ENCODE measurements at places on chromosomes 13 and 19.

DNA sequence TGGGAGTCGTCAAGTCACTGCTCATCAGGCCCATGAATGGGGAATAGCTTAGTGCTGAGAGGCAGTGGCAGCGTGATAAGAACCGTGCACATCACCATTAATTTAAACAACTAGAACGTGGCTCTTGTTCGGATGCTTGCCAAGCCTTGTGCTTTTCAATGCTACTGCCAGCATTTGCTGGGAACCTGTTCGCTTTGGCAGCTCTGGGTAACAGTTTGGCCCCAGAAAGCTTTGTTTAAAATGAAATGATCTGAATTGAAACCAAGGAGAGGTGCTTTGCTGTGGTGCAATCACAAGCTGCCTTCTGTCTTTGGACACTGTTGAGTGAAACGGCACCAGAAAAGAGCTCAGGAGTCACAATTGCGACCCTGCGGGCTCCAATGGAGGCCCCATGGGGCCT is 53.5 kb upstream of the OLFM4 start:
- DNase-seq: no peak

DNA sequence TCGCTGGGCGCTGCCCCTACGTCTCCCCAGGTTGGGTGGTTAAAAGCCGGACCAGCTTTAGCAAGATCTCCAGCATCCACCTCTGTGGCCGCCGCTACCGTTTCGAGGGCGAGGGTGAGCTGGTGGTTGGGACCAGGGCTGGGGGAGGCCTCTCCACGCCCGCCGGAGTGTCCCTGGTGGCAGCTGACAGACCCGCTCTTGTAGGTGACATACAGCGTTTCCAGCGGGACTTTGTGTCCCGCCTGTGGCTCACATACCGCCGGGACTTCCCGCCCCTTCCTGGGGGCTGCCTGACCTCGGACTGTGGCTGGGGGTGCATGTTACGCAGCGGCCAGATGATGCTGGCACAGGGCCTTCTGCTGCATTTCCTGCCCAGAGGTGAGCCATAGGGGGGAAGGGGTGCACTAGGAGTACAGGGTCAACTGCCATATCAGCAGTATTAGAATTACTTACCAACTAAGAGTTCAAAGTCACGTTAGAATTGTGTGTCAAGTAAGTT is 1.1 kb downstream of the ATG4D start:
- DNase-seq: no peak

GRCh38 chr13:99477493-99477892 is 23.8 kb upstream of the TM9SF2 start:
- no peak for DNase-seq

DNA sequence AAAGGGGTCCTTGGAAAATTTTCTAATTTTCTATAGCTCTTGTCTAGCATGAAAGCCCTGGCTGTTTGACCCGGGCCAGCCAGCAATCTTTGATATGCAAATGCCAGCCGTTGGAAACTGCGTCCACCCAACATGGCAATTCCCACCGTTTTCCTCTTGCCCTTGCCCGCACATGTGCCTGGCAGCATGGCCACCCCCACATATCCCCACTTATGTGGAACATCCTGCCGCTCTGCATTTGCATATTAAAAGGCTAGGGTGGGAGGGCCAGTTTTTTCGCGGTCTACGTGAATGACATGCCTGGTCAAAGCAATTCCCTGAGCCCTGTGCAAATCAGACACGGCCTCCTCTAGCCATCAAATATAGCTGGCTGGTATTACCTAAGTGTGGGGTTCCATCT is 110.3 kb upstream of the TDRD3 start:
- no peak for DNase-seq

- DNase-seq: no peak
Observed at GRCh38 chr19:41409288-41409687, 11.7 kb downstream of the BCKDHA start.

DNA sequence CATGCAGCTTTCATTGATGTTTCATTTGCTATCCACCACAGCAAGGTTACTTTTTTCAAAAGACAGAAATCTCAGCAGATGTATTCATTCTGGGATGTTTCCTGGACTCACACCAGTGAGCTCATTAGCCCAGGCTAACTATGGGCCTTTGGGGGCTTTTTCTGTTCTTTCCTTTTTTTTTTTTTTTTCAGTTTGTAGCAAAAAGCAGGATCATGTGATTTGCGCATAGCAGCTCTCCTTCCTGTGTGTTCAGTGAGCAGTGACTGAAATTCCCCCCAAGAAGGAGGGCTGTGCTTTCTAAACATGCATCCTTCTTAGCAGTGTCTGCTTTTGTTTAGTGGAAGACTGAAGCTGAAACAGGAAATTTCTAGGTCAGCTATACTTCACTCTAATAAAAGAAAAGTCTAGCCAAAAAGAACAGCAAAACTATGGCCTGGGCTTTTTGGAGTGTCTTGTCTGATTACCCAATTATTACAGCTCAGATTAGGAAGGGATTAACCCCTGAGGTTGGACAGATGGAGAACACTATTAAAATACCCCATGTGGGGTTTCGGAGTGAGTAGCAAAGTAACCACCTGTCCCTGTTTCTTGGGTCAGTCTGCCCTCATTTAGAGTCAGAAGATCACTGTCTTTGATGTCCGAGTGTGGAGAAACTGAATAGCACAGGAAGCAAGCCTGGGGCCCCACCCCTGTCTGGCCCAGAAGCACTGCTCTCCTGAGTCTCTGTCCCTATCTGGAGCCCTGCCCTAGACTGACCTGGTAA is 8.9 kb upstream of the AMER2 start:
- no peak for DNase-seq

- no peak for DNase-seq
Observed at GRCh38 chr13:75530549-75530961, 7.1 kb downstream of the COMMD6 start.

- no peak for DNase-seq
Observed at GRCh38 chr13:47017476-47017875, 120.6 kb upstream of the HTR2A start.
